ENCODE measurements at places on chromosomes 2 and 18.

DNA sequence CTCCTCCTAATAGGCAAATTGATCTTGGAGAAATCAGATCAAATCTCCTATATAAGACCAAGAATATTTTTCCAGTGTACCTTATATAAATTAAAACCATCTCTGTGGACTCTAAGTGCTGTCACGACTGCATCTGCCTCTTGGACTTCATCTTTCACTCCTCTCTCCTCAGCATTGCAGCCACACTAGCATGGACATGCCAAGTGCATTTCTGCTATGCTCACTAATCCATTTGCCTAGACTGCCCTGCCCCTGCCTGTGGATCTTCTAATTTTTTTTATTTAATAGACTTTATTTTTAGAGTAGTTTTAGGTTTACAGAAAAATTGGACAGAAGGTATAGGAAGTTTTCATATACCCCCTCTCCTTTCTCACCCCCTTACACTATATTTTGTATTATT lies 146.7 kb upstream of the VWC2L start:
- no peaks in the 10 kb centered on the region for H3K36me3 ChIP-seq
- H3K4me3 ChIP-seq: no peak overlapping the region
- DNase-seq: no peak
- H3K27ac ChIP-seq: no peak overlapping the region

- no peaks in the 10 kb centered on the region for H3K36me3 ChIP-seq
- H3K27me3 ChIP-seq: no peaks in the 10 kb centered on the region
- no peak overlapping the region for H3K4me3 ChIP-seq
- H3K4me1 ChIP-seq: no peaks in the 10 kb centered on the region
- no peak for DNase-seq
Measured at GRCh38 chr2:236614551-236614950, 44.9 kb downstream of the ACKR3 start.

DNA sequence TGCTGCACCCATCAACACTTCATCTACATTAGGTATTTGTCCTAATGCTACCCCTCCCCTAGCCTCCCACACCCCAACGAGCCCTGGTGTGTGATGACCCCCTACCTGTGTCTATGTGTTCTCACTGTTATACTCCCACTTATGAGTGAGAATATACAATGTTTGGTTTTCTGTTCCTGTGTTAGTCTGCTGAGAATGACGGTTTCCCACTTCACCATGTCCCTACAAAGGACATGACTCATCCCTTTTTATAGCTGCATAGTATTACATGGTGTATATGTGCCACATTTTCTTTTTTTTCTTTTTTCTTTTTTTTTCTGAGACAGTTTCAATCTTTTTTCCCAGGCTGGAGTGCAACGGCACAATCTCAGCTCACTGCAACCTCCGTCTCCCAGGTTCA lies 284.1 kb upstream of the CYP26B1 start:
- no peaks in the 10 kb centered on the region for H3K27me3 ChIP-seq
- no peak overlapping the region for H3K4me3 ChIP-seq
- H3K36me3 ChIP-seq: no peaks in the 10 kb centered on the region

DNA sequence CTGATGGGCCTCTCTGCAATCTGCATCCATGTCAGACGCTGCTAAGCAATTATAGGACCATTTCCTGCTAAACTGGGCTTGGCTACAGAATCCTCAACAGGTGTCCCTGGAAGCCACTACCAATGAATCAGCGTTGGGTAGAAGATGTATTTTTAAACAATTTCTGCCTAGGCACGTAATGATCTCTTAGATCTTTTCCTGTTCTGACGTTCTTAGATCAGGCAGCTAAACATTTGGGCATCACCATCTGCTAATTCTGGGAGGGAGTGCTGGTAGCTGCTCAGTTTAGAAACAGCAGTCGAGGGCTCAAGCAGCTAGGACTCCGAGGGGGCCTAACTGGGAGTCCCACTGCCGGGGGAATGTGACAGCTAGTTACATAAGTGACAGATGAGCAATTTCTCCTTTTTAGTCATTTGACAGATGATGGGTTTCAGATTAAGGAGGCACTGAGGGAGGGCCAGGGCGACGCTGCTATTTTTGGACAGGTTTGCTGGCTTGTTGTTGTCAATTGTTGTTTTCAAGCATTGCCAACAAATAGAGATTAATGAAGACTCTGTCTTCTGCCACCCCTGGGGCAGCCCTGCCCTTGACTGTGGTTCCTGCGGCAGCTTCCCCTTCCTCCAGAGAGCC lies 92.7 kb downstream of the MRO start:
- H3K4me3 ChIP-seq: no peak overlapping the region
- no peak for DNase-seq

- no peaks in the 10 kb centered on the region for H3K4me1 ChIP-seq
- no peaks in the 10 kb centered on the region for H3K36me3 ChIP-seq
- no peak overlapping the region for H3K4me3 ChIP-seq
- H3K27ac ChIP-seq: no peak overlapping the region
- no peak for DNase-seq
Measured at GRCh38 chr2:88082781-88083180, 15.2 kb downstream of the SMYD1 start.

DNA sequence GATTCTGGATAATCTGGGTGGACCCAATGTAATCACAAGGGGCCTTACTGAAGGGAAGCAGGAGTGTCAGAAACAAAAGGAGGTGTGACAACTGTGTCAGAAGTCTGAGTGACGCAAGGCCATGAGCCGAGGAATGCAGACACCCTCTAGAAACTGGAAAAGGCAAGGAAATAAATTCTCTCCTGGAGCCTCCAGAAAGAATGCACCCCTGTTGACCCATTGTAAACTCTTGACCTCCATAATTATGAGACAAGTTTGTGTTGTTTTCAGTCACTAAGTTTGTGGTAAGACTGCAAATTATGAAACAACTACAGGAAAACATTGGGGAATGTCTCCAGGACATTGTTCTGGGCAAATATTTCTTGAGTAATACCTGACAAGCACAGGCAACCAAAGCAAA lies 47.3 kb upstream of the B3GNT7 start:
- H3K4me3 ChIP-seq: no peak overlapping the region
- no peaks in the 10 kb centered on the region for H3K36me3 ChIP-seq
- H3K4me1 ChIP-seq: no peaks in the 10 kb centered on the region

GRCh38 chr2:33516456-33516995 lies 40.1 kb downstream of the RASGRP3 start:
- no peaks in the 10 kb centered on the region for H3K4me1 ChIP-seq
- H3K4me3 ChIP-seq: no peak overlapping the region
- peaks cover 15% of the 10 kb centered on the region for H3K36me3 ChIP-seq
- H3K27ac ChIP-seq: no peak overlapping the region
- no peaks in the 10 kb centered on the region for H3K27me3 ChIP-seq

DNA sequence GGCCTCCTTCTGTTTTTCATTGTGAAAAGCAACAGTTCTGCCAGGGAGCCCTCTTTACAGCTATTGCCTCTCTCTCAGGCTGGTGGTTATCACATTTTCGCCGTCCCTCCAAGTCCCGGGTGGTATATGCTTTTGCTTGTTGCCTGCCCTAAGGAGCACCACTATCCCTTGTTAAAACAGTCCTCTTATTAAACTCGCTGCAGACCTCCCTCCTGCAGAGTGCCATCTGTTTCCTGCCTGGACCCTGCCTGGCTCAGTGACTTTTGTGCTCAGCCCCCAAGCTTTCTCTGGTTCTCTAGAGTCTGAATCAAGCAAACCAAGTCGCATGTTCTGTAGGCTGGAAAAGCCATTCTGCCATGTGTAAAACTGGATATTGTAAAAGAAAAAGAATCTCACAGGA lies 72.1 kb upstream of the FHL2 start:
- H3K27ac ChIP-seq: no peak overlapping the region
- no peak for DNase-seq
- no peak overlapping the region for H3K4me3 ChIP-seq
- H3K27me3 ChIP-seq: peaks cover 14% of the 10 kb centered on the region

DNA sequence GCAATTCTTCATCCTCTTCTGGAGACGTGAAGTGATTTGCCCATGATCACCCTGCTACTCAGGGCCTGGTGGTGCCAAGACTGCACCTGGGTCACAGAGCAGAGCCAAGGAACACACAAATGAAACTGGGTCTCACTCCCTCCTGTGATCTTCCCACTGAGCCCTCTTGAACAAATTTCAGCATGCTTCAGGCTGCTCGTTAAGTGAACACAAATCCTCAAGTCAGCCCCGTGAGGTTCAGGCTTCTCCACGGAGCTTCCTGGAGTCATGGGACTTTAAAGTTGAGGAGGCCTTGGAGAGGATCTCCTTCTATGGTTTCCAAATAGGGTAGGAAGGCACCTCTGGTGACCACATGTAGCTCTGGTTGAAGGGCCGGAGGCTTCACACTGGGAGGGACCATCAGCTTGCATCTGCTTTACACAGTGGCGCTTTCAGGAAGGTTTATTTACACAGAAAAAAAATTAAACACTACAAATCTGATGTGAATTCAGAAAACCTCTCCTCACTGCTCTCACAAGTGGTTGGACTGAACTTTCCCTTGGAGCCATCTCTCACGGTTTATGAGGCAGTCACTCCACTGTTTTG lies 255.4 kb downstream of the LOXHD1 start:
- no peak for DNase-seq
- peaks cover 5% of the 10 kb centered on the region for H3K4me1 ChIP-seq
- no peak overlapping the region for H3K4me3 ChIP-seq
- no peaks in the 10 kb centered on the region for H3K36me3 ChIP-seq
- peaks cover 1% of the 10 kb centered on the region for H3K27me3 ChIP-seq
- H3K27ac ChIP-seq: no peak overlapping the region

- no peak overlapping the region for H3K4me3 ChIP-seq
- no peaks in the 10 kb centered on the region for H3K4me1 ChIP-seq
- DNase-seq: no peak
- no peaks in the 10 kb centered on the region for H3K36me3 ChIP-seq
- no peak overlapping the region for H3K27ac ChIP-seq
Measured at GRCh38 chr2:172038604-172039003, 38.9 kb downstream of the METAP1D start.

- H3K4me1 ChIP-seq: no peaks in the 10 kb centered on the region
- peaks cover 18% of the 10 kb centered on the region for H3K27me3 ChIP-seq
- no peak for DNase-seq
- H3K36me3 ChIP-seq: no peaks in the 10 kb centered on the region
- H3K27ac ChIP-seq: no peak overlapping the region
- H3K4me3 ChIP-seq: no peak overlapping the region
Measured at GRCh38 chr18:9319333-9319732, 15.2 kb upstream of the TWSG1 start.

DNA sequence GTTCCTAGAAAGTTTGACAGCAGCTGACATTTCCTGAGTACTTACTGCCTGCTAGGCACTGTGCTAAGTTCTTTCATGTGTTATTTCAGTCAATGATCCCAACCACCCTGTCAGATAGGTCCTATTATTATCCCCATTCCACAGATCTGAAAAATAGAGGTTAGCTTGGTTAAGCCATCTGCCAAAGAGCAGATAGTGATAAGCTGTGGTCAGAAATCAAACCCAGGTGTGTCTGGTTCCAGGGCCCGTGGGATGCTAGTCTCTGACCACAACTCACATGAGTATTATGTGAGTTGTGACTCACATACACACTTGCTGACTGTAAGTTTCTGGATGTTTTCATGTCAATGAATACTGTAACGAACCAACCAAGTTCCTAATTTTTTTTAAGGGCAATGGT lies 132.0 kb upstream of the APCDD1 start:
- H3K4me1 ChIP-seq: no peaks in the 10 kb centered on the region
- H3K36me3 ChIP-seq: no peaks in the 10 kb centered on the region
- no peak for DNase-seq
- H3K4me3 ChIP-seq: no peak overlapping the region
- H3K27me3 ChIP-seq: no peaks in the 10 kb centered on the region

DNA sequence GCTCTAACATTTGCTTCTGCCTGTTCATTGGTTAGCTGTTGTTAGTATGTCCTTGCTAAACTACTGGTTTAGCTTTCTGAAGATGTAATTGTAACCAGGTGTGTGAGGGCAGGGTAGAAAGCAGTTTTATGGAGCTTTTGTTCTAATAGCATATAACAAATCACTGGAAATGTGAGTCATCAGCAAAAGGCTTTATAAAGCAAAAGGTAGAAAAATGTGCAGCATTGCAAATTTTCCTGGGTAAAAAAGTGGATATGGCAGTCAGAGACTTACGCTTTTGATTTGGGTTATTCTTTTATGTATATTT lies 85.3 kb downstream of the ZNF407 start:
- no peaks in the 10 kb centered on the region for H3K4me1 ChIP-seq
- DNase-seq: no peak
- H3K27me3 ChIP-seq: no peaks in the 10 kb centered on the region

GRCh38 chr2:152646775-152647174 lies 70.5 kb downstream of the PRPF40A start:
- H3K36me3 ChIP-seq: peaks cover 18% of the 10 kb centered on the region
- DNase-seq: no peak

- H3K4me1 ChIP-seq: no peaks in the 10 kb centered on the region
- no peak overlapping the region for H3K27ac ChIP-seq
- no peak for DNase-seq
- no peak overlapping the region for H3K4me3 ChIP-seq
Measured at GRCh38 chr18:35707247-35707646, 125.7 kb downstream of the GALNT1 start.

GRCh38 chr2:220855296-220855695 lies 716.8 kb downstream of the EPHA4 start:
- no peak overlapping the region for H3K4me3 ChIP-seq
- H3K27ac ChIP-seq: no peak overlapping the region
- H3K27me3 ChIP-seq: no peaks in the 10 kb centered on the region
- H3K4me1 ChIP-seq: no peaks in the 10 kb centered on the region
- no peak for DNase-seq

DNA sequence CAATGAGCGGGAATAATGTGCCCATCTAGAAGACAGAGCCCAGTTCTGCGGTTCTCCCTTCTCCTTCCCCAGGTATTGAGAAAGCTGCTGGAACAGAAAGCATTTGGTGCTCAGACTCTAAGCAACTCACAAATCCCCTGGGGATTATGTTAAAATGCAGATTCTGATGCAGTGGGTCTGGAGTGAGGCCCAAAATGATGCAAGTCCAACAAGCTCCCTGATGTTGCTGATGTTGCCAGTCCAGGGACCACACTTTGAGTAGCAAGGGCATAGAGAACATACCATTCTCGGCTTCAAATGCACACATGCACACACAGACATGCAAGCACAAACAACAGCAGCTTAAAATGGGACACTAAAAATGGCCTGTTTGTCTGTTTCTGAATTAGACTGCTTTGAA lies 274.8 kb upstream of the NCKAP5 start:
- no peak for DNase-seq
- H3K27me3 ChIP-seq: peaks cover 3% of the 10 kb centered on the region
- no peaks in the 10 kb centered on the region for H3K4me1 ChIP-seq

DNA sequence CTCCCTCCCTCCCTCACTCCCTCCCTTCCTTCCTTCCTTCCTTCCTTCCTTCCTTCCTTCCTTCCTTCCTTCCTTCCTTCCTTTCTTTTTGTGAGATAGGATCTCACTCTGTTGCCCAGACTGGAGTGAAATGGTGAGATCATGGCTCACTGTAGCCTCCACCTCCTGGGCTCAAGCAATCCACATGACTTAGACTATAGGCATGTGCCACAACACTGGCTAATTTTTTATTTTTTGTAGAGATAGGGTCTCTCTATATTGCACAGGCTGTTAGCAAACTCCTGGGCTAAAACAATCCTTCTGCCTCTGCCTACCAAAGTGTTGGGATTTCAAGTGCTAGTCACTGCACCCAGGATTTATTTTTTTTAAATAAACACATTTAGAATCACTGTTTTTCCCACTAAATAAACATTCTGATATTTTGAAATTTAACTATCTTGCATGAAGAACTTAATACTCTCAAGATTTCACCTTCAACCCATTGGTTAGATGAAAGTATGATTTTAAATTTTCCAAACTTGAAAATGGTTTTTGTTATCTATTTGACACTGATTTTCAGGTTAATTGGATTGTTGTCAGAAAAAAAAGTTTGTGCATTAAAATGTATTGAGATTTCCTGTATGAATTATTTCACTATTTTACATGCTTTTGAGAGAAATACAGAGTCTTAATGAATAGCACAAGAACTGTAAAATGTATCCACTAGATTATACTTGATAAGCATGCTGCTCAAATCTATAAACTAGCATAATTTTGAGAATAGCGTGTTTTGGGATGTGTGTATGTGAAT lies 745.1 kb downstream of the TSN start:
- no peak overlapping the region for H3K4me3 ChIP-seq
- no peak for DNase-seq
- H3K4me1 ChIP-seq: no peaks in the 10 kb centered on the region

Measured in activated T-helper 2 cell treated with anti-CD3 and anti-CD28 coated beads, Interferon-gamma antibody, Interleukin-2, Interleukin-4, amounts not matched to agents 10 μg/mL and 5 μg/mL and 100 μg/mL, durations not matched to agents 14 hours and 24 hours and 36 hours (primary cell).